ENCODE measurements at places on chromosomes 11 and 22. TPM values are rescaled to one million over a fixed set of nuclear protein-coding genes. Genes with fewer than 3 reads are reported as not detected.

DNA sequence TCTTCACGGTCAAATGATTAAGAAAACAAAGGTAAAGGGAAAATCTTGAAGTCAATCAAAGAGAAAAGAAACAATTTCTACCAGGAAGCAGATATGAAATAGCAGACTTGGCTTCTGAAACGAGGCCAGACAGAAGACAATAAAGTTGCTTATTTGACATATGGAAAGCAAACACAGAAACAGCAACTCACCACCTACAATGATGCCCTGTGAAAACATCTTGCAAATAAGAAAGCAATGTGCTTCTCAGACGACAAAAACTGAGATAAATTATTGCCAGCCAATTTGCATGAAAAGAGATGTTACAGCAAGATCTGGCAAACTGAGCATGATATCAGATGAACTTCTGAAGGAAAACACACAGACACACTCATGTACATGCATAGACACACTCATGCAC, 45.9 kb upstream of the CTSC start:
- no peak for DNase-seq

DNA sequence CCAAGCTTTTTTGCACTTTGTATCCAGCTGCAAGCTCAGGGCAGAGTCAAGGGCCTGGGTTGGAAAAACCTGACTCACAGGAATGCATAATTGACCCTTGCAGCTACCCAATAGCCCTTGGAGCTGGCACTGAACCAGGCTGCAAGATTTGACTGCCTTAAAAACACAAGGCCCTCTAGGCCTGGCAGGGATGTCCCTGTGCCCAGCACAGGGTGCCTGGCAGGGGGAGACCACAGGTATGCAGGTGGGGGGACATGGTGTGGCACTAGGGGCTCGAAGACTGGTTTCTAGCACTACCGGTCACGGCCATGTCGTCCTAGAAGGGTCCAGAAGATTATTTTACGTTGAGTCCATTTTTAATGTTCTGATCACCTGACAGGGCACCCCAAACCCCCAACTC, 30.2 kb downstream of the SBF1 start:
- DNase-seq = no peak

GRCh38 chr11:73866586-73866996, 10.1 kb downstream of the COA4 start:
- no peak for DNase-seq

Gene HPS5
- 21.4 TPM for total RNA-seq

Gene ENDOD1
- total RNA-seq = 34.3 TPM

Gene APOBEC3C
- total RNA-seq = 71.5 TPM

Gene STX5
- 39.9 TPM for total RNA-seq

Gene OR51M1
- total RNA-seq = not detected

- no peak for DNase-seq
Observed at GRCh38 chr11:65862941-65863888, 3.0 kb downstream of the MUS81 start.

Gene SCGB1A1
- total RNA-seq = not detected

- DNase-seq = no peak
Observed at GRCh38 chr11:17471501-17471900, 5.1 kb downstream of the ABCC8 start.
